NCI-H2107 (cell line): ENCODE measurements at places on chromosomes 12 and 14.

- DNase-seq = no peak
These were observed 29.8 kb upstream of the NFYB start for GRCh38 chr12:104167519-104168458.

GRCh38 chr12:7542813-7543212, 39.2 kb upstream of the CD163 start:
- no peak for DNase-seq

DNA sequence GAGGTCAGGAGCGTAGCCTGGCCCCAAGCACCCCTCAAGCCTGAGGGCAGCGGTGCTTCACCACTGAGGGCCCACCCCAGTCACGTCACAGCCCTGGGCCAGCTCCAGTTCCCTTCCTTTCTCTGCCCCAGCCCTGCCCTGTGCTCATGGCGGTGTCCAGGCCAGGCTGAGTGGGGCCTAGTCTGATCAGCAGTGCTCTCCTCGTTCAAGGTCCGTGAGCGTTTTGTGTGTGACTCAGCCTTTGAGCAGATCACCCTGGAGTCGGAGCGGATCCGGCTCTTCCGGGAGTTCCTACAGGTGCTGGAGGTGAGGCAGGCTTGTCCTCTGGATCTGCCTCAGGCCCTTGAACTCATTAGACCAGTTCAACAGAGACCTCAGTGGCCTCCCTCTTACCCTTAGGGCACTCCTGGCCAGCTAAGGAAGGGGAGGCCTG, 19.0 kb downstream of the PRPF40B start:
- DNase-seq = no peak

GRCh38 chr14:60651086-60651795, 2.0 kb upstream of the SIX1 start:
- no peak for DNase-seq

- no peak for DNase-seq
These were observed 5.6 kb downstream of the TMED10 start for GRCh38 chr14:75170772-75171171.
